ENCODE measurements at places on chromosomes 4 and X.

GRCh38 chrX:81392396-81392795, 190.5 kb downstream of the SH3BGRL start:
- DNase-seq = no peak

GRCh38 chrX:42955349-42955748, 177.4 kb upstream of the PPP1R2C start:
- no peak for DNase-seq

DNA sequence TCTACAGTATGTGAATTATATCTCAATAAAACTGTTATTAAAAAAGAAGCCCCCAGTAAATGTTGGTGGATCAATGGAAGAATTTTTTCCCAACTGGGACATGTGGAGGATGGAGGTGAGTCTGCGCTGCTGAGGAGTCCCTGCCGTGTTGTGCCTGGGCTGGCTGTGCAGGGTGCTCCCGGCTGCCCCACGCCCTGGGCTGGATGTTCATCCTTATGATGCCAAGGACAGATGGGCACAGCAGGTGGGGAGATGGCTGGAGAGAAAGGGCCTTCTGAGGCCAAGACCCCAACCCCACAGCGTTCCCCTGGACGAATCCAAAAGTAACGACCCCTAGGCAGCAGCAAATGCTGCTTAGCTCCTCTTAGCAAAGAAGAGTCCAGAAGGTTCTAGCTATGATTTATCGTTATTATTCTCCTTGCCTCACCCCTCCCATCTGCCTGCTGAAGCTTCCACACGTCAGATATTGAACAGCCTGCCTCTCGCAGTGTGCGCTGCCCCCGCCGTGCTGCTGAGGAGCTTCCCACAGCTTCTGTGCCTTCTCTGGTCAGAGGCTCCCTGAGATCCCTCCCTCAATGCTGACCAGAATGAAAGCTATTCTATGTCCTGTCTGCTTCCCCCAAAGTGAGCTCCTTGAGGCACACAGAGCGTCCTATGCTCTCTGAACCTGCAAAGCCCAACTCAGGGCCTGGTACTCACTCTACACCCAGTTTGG, 26.5 kb downstream of the HMX1 start:
- no peak for DNase-seq

DNA sequence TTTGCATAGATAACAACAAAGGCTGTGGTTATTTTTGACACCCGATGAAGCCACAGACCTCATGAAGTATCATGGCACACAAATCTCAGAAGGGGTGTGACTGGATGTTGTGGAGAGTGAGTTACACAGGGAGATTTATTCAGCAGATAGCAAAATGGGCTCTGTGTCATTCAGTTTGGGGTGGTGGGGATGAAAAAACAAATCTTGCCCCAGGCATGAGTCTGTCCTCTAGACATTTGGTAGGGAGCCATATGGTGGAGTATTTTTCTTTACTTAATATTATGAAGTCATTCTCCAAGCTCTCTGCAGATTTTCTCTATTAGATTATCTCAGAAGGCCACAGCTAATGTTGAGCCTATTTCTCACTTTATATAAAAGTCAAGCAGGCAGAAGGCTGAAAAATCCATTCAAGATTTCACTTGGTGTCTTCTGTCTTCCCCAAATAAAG, 277.1 kb upstream of the TENM3 start:
- peak; percentile 92 for DNase-seq

- no peak for DNase-seq
These were observed 337.3 kb upstream of the DIPK2B start for GRCh38 chrX:45537936-45538335.

GRCh38 chrX:47743504-47743903, 84.5 kb upstream of the UXT start:
- peak; percentile 13 for DNase-seq

- DNase-seq = no peak
These were observed 3.2 kb downstream of the KDR start for GRCh38 chr4:55122235-55122634.

- DNase-seq = no peak
These were observed 178.7 kb downstream of the SH3KBP1 start for GRCh38 chrX:19708683-19709082.

GRCh38 chr4:3492741-3493719, 29.9 kb downstream of the DOK7 start:
- DNase-seq = no peak

DNA sequence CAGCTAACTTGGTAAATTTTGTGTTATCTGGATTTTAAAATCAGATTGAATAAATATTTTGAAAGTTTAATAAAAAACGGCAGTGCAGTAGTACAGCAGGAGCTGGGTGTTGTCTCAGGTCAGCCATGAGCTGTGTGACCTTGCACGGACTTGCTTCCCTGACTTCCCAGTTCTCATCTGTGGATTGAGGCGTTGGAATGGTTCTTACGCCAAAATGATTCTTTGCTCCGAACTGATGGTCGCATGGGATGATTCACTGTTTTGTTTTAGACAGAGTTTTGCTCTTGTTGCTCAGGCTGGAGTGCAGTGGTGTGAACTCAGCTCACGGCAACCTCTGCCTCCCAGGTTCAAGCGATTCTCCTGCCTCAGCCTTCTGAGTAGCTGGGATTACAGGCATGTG, 45.0 kb downstream of the RGS12 start:
- DNase-seq = no peak

DNA sequence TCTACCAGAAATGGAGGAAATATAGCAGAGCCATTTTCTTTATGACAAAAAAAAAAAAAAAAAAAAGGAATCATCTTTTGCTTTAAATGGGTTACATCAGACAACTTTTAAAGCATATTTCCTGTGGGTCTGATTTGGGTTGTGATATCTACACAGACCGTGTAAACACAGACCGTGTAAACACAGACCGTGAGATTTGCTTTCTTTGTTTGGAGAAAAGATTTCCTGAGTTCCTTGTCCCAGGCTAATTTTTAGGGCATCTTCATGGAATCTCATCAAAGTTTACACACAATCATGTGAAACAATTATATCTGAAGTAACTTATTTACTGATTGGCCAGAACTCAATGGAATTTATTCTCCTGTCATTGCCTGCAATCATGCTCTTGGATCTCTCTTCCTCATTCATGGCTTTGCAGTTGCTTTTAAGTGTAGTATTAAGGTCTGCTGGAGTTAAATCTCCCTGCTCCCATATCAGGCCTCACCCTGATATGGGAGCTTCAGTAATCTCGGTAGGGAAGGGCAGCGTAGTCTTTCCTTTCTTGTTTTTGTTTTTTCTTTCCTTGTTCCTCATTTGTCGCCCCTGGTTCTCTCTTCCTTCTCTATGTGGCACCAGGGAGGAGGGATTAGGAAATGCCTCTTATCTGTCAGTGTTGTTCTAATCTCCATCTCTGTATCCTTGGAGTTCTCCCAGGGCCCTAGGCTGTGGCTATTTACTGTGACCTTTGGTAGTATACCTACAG, 248.6 kb upstream of the JADE1 start:
- no peak for DNase-seq

- DNase-seq = peak; percentile 71
These were observed 245.1 kb downstream of the PPP3CA start for GRCh38 chr4:101102114-101102742.

DNA sequence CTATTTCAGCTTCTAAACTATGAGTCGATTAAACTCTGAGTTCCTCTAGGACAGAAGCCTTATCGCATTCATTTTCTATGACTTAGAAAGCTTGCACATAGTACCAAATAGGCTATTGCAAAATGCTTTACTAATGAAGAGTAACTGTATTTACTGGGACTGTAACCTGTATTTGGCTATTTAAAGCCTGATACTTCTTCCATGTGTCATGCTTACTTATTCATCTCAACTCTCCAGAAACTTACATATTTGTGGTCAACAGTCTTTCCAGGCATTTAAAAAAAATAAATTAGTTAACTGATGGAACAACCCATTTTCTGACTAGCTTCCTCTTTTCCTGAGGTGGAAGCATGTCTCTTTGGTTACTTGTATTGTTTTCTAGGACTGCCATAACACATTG, 467.9 kb downstream of the PCDH11X start:
- no peak for DNase-seq

GRCh38 chr4:48064349-48064748, 47.8 kb downstream of the NIPAL1 start:
- DNase-seq = no peak

GRCh38 chrX:22121161-22121560, 89.0 kb downstream of the PHEX start:
- no peak for DNase-seq

- no peak for DNase-seq
These were observed 100.8 kb downstream of the NCAPG start for GRCh38 chr4:17911608-17912007.

DNA sequence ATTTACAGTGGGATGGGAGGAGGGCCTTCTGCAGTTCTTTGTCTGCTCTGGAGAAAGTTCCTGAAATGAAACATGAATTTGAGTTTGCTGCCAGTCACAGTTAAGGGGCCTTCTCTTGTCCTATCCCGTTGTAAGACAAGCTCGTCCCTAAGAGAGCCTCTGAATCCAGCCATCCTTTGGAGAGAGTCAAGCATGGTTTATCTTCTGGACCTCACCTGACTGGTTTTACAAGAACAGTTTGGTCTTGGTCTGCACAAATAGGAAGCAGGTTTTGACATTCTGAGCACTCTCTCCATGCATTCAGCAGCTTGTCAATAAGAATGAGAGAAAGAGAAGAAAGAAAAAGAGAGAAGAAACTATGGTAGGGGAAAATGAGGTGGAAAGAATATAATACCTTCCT, 20.4 kb upstream of the TENM3 start:
- no peak for DNase-seq

DNA sequence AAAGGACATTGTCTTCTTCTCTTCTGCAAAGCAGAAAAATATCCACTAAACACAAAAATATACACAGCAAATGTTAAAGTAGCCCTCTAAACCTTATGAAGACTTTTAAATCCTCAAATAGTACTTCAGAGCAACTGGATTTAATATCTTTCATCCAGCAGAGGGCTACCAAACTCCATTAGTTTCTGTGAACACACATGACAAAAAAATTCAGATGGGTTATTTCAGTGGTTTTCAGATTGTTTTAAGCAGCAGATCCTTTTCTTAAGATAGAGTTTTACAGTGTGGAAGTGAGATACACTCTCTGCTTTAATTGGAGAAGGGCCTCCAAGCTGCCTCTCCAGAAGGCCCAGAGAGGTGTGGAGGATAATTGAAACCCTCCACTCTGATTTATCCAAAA, 56.7 kb downstream of the ANK2 start:
- DNase-seq = peak; percentile 43

GRCh38 chrX:46407036-46407752, 138.0 kb downstream of the ZNF674 start:
- peak; percentile 8 for DNase-seq

- DNase-seq = no peak
These were observed 44.8 kb upstream of the GRPEL1 start for GRCh38 chr4:7112656-7113055.

DNA sequence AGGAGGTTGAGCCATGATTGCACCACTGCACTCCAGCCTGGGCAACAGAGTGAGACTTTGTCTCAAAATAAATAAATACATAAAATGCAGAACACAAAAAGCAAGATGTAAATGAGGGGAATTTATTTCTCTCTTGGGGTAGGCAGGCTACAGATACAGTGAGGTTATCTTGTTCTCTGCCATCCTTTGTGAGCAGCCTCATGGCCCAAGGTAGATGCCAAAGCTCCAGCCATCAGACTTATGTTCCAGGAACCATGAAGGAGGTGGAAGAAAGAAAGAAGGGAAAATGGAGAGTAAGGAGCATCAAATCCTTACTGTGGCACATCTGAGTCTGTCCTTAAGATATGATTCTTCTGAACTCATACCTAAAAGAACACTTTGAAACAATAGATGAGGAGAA, 11.1 kb downstream of the ARSH start:
- no peak for DNase-seq

DNA sequence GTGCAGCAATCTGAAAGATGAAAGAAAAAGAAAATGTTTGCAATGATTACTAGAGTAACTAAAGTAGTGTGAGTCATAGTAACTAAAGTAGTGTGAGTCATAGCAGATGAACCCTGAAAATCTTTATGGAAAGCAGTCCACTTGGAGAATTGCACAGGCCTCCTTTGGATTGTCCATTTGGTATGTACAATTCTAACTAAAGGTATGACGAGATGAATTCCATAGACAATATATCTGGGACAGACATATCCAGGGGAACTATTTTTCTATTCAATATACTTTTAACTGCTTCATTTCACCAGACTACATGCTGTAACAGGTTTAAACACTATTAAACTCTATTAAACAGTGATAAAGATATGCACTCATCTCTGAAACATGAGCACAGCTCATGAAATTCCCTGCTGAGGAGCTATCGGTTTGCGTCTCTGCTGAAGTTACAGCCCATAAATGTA, 798.7 kb downstream of the PCDH7 start:
- no peak for DNase-seq

DNA sequence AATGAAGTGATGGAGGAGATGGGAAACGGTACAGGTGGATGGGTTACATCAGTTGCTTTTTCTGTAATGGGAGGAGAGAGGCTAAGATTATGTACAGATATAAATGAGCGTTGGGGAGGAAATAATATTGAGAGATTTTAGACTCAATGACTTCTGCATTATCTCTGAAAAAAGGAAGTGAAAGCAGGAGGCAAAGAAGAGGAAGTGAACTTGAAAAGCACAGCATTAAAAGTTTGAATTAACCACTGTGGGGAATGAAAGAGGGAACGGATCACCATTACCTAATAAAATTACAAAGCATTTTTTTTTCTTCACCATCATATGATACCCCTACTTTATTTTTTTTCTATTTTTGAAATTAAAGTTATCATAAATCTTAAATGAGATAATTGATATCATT, 1025.5 kb downstream of the RPA4 start:
- DNase-seq = no peak

GRCh38 chr4:154343651-154344050, 147.9 kb downstream of the DCHS2 start:
- DNase-seq = no peak

- peak; percentile 66 for DNase-seq
These were observed 490.6 kb downstream of the IL15 start for GRCh38 chr4:142126890-142127497.

DNA sequence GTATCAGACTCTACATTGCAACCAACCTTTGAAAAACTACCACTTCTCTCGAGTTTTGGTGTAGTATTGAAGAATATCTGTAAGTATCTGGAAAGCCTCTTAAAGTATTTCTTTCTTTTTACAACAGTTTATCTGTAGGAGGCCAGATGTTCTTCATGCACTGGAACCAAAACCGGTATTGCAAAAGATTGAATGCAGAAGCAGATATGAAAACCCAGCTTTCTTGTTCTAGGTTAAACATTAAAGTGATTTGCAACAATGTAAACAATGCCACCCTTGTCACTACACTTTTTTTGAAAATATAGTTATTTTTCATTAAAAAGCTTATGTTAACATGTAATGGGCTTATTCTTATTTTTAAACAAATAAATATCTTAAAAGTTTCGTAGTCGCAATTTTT, 27.2 kb downstream of the PLS3 start:
- DNase-seq = no peak

GRCh38 chr4:107050525-107051135, 14.5 kb upstream of the DKK2 start:
- DNase-seq = peak; percentile 17

All from EL (cell line).